ENCODE measurements at places on chromosomes 7 and 10.

GRCh38 chr7:139901056-139901795, 72.2 kb downstream of the TBXAS1 start:
- DNase-seq = no peak

GRCh38 chr10:94266091-94266490, 96.6 kb downstream of the NOC3L start:
- no peak for DNase-seq

GRCh38 chr7:98368716-98369115, 32.2 kb downstream of the BAIAP2L1 start:
- DNase-seq = no peak

GRCh38 chr7:66418537-66418936, 210.1 kb upstream of the KCTD7 start:
- no peak for DNase-seq

DNA sequence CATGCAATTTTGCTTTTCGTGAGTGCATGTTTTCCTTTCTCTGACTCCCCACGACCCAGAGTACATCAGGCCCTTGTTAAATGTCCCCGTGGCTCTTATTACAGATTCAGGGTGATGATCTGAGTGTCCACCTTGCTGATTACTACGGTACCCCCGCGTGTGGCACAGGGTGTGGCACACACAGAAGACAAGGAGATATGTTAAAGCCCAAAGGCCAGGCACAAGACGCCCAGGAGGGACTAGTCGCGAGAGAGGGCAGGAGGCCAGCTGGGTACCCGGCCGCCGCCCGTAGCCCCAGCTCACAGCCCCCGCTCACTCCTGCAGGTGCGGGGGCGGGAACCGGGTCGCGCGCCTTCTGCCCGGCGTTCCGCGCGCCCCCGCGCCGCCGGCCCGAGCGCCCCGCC, 281 bp upstream of the EXOC6 start:
- DNase-seq = no peak

GRCh38 chr7:127391591-127392181, 822 bp downstream of the ZNF800 start:
- no peak for DNase-seq

GRCh38 chr7:67661-68395, 124.5 kb upstream of the FAM20C start:
- no peak for DNase-seq

DNA sequence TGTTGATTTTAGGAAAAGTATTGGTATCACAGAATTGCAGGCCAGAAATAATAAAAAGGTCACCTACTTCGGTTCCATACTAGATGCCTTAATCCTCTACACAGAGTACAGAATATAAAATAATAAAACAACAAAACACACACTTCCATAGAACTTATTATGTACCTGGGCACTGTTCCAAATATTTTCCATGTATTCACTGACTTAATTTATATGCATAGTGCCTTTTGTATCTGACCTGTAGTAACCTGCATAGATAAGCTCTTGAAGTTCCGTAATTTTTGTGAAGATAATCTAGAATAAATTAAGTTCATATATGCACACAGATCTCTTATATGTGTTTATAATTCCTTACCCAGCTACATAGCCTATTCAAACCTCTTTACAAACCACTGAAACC, 78.3 kb downstream of the RAPGEF5 start:
- no peak for DNase-seq

- DNase-seq = no peak
These were observed 622 bp downstream of the CPEB3 start for GRCh38 chr10:92290076-92290836.

DNA sequence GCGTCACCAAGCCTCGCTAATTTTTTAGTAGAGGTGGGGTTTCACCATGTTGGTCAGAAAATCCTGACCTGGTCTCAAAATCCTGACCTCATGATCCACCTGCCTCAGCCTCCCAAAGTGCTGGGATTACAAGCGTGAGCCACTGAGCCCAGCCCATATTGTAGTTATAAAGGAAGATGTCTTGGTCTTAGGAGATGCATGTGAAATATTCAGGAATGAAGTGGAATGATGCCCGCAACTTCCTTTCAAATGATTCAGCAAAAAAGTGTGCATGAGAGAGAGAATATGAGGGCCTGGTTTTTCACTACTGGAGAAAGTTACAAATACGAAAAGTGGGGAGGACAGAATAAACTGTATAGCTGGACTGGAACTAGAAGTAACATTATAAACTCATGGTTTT, 15.9 kb downstream of the TMEM209 start:
- DNase-seq = no peak

Data from GM18507 (cell line).